ENCODE measurements at places on chromosomes 2 and 18.

- DNase-seq, result no peak
These were observed 65.4 kb downstream of the RDH14 start for GRCh38 chr2:18495058-18495457.

DNA sequence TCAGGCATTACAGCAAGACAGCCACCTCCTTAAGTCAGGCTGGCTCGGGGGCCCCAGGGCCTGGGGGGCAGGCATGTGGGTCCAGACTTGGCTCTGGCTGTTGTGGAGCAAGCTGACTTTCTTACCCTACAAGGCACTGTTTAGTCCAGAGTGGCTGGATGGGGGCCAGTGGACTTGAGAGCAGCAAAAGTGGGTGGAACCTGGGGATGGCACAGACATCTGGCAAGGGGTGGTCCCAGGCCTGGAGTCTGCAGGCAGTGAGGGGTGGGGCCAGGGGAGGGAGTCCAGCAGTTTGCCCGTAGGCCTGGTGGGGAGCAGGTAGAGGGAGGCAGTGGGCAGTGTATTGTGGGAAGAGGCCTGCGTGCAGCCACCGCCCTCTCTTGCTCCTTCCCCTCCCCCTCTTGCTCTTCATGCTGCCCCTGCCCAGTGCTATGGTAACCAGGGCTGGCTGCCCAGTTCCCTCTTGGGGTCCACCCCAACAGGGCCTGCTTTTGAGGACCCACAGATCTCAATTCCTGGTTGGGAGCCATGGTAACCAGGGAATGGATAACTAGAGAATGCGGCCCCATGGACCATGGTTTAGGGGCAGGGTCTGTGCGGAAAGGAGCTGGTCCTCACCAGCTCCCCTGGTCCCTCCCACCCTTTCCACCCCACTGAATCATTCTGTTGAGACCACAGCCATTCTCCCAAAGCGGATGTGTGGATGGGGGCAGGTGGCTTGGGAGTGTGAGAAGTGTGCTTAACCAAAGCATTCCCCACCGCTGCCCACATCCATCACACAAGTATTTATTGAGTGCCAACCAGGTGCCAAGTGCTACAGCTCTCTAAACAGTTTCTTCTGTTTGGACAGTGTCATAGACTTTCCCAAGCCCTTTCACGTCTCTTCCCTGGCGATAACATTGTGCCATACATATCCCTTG is 19.3 kb downstream of the SPEG start:
- no peak for DNase-seq

DNA sequence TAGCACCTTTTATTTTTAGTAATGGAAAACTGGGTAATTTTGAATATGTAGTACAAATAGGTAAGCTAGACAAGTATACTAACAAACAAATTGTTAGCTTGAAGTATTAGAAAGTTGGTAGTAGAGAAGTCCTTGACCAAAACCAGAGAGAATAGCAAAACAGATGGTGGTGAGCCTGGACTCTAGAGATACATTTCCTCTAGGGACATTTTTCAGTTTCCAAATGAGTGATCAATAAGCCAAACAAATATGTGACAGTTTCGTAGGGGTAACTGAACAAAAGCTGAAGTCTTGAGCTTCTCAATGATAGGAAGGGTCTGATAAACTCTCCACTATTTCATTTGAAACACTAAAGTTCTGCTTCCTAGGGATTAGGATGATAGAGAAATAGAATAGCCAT is 692.0 kb upstream of the FAM98A start:
- DNase-seq, result no peak

DNA sequence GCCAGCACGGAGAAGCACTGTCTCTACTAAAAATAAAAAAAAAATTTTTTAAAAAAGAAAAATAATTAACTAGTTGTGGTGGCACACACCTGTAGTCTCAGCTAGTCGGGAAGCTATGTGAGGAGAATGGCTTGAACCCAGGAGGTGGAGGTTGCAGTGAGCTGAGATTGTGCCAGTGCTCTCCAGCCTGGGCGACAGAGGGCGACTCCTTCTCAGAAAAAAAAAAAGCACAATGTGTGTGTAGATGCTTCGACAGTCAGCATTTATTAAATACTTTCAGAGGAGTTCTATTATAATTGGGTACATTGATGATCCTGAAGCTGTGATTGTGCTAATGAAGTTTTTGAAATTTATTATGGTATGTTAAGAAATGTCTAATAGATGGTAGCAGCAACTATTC is 46.5 kb downstream of the XIRP2 start:
- no peak for DNase-seq

- no peak for DNase-seq
These were observed 118.3 kb upstream of the DNAJC10 start for GRCh38 chr2:182597570-182598295.

DNA sequence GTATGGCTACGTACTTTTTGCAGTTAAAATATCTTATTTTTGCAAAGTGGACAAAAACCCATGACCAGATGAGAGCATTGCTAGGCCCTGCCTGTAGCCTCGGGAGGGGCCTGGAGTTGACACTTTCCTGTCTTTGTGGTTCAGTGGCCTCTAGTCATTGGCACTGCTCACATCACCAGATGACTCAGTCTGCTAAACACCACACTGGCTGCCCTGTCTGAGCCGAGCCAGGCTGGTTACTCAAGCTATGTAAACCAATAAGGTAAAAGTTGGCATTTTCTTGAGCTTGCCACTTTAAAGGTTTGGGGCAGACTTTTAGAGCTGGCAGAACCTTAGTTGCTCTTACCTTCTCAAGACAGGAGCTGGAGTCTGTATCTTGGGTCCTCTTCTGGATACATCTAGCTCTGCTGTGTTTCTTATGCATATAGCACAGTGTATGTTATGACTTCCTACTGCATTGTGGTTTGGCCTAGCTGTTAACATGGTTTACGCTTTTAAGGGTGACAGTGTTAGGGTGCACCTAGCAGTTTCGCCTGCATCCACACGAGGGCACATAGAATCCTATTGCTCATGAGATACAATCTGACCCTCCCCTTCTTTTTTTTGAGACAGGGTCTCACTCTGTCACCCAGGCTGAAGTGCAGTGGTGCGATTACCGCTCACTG is 76.4 kb downstream of the AP1S3 start:
- peak; percentile 37 for DNase-seq

GRCh38 chr2:46984642-46985476 is 69.3 kb upstream of the MCFD2 start:
- DNase-seq, result peak; percentile 65

GRCh38 chr2:124382067-124382618 is 357.1 kb downstream of the CNTNAP5 start:
- DNase-seq, result no peak

DNA sequence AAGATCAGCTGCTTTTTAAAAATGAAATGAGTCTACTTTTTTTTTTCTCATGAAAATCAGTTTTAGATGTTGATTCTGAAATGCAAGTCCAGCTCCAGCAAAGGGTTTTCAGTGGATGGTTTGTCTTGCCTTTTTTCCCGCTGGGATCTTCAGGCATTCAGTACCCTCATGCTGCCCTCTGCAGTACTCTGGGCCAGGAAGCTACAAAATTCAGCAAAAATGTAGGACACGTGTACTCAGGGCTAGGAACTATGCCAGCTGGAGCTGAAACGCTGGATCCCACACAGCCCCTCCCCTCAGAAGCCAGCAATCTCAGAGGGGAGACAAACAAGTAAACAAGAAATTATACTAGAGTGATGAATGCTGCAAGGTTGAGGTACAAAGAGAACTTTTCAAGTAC is 97.3 kb downstream of the MMADHC start:
- DNase-seq, result no peak

DNA sequence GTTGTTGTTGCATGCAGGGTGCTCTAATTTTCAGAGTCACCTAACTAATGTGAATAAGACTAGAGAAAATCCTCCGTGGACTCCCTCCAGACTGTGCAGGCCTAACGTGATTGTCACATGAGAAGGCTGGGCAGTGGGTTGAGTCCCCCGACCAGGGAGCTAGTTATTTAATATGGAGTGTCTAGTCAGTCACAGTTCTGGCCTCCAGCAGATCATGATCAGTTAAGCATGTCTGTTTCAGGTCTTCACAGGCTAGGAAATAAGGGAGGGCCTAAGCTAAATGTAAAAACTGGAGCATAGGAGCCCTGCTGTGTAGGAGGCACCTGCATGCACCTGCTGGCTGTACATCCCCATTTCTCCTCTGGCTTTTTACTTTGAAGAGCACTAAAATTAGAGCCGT is 86.8 kb downstream of the PRPF40A start:
- DNase-seq, result no peak

GRCh38 chr2:178522950-178523595 is 42.8 kb downstream of the PLEKHA3 start:
- DNase-seq, result peak; percentile 91

- no peak for DNase-seq
These were observed 42.9 kb downstream of the MYL12B start for GRCh38 chr18:3304832-3305231.

DNA sequence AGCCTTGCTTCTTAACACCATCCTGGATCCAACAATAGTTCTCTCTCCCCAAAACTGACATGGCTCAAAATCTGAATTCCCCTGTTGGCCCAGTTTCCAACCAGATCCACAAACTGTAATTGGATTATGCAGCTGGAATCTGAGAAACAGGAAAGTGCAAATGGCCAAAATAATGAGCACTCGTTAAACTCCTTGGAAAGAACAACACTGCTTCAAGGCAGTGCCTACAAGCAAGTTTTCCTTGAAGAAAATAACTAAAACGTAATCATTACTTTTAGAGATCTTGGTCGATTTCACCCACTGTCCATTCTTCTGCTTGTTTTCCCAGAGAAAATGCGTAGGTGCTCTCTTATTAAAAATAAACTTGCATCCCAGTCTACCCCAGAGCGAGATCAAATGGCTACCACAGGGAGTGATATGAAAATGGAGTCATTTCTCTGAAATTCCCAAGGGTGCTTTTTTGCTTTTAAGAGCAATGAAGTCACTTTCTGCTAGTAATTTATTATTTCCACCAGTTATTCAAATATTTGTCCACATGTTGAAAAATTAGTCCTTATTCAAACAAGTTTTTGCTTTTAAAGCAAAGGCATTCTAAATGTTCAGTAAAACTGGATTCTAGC is 264.2 kb downstream of the C1D start:
- no peak for DNase-seq

DNA sequence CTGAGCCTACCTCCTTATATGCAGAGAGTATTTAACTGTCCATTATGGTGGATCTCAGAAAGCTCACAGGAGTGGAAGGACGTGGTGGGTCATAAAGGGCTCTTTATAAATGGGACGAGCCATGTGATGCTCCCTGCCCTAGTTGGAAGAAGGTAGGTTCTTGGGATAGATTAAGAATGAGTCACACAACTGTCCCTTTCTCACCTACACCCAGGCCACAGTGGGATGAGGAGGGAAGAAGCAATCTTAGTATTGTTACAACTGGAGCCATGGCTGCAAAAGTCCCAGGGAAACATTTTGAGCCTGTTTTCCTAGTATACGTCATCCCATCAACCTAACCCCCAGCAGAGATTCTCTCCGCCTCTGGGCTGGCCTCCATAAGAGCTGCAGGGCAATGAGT is 229.9 kb downstream of the TTC32 start:
- no peak for DNase-seq

DNA sequence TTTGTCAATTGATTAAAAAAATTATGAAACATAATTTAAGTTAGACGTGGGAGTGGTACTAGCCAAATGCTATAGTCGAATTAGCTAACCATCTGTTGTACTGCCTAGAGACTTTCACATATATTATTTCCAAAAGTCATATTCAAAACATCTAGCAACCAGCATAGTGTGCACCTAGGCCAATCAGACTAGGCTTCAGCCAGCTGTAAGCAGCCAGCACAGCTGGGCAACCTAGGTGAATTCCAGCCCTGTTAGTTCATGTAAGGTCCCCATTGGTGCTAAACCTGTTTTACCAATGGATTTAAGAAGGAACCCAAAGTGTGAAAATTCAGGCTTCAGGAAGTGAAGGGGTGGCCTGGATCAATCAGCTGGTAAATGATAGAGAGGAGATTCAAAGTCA is 144.3 kb downstream of the BCL2 start:
- DNase-seq, result no peak

- DNase-seq, result peak; percentile 87
These were observed 3.7 kb upstream of the GAD1 start for GRCh38 chr2:170812710-170813600.

GRCh38 chr2:205689820-205690219 is 7.5 kb downstream of the NRP2 start:
- no peak for DNase-seq

DNA sequence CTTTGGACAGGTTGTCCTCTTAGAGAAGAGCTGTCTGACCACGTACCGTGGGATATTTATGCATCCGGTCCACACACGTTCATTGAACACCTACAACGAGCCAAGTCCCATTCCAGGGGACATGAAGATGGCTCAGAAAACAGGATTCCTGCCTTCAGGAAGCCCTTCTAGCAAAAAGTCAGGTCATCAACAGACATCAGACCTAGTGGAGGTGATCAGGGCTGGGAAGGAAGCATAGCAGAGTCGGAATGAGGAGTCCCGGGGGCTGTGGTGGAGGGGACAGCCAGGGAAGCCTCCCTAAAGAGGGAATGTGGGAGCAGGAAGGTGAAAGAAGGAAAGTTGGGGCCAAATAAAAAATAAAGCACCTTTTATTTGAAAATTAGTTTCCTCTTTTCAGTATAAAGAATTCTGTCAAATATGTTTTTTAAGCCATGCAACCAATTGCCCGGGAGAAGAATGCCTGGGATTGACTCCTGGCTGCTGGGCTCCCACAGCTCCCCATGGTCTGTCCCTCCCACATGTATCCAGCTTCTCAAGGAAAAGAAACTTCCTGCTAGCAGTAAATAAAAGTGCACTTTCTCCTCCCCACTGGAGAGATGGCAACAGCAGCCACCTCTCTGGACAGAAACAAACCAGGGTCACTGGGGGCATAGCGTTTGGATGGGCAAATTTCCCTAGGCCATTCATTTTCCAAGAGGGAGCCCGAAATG is 144.8 kb downstream of the SMAD7 start:
- DNase-seq, result no peak

- no peak for DNase-seq
These were observed 105.6 kb downstream of the SMAD7 start for GRCh38 chr18:48845174-48845573.

GRCh38 chr2:68709421-68709911 is 25.1 kb upstream of the ARHGAP25 start:
- peak; percentile 54 for DNase-seq

GRCh38 chr2:213119061-213119809 is 32.2 kb downstream of the IKZF2 start:
- DNase-seq, result peak; percentile 22

GRCh38 chr2:219525533-219526232 is 11.4 kb downstream of the ASIC4 start:
- no peak for DNase-seq
